Posterior cingulate gyrus (tissue), 11 donors: ENCODE measurements at places on chromosomes 11 and 22.
A peak's percentile ranks its signal among the peaks of the same experiment; 100 is the strongest.

DNA sequence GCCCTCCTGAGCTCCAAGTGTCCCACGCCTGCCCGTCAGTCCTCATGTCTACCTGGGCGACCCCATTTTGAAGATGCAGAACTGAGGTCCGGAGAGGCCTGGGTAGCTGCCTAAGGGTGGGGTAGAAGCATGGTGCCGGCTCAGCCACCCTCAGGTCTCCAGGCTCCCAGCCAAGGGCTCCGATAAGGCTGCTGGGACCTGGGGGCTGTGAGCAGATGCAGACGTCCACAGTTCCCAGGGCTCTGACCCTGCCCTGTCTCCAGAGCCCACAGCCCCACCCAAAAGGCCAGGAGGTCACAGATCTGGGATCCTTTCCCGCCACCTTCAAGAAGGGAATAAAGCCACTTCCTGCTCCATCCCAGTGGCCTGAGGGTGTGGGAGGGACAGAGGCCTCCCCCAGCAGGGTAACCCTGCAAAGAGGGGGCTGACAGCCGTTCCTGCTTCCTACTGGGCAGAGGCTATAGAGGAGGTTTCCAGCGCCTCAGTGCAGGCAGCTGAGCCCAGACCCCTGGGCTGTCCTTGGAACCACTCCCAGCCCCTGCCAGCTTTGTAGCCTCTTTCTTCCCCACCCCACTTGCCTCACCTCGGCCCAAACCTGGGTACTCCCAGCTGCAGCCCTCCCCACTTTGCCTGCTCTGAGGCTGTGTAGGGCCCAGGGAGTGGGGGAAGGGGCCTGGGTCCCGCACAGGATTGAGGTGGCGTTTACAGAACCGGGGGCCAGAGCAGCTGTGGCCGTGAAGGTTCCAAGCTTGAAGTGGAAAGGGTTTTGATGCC, 85.5 kb downstream of the CDKN1C start:
- peak; percentile 2 for DNase-seq

GRCh38 chr11:14258221-14258935, 100.6 kb downstream of the RRAS2 start:
- DNase-seq = no peak

GRCh38 chr11:3189196-3189843, 24.2 kb upstream of the OSBPL5 start:
- DNase-seq = no peak

GRCh38 chr22:29964776-29965175, 81.8 kb downstream of the MTMR3 start:
- DNase-seq = no peak

DNA sequence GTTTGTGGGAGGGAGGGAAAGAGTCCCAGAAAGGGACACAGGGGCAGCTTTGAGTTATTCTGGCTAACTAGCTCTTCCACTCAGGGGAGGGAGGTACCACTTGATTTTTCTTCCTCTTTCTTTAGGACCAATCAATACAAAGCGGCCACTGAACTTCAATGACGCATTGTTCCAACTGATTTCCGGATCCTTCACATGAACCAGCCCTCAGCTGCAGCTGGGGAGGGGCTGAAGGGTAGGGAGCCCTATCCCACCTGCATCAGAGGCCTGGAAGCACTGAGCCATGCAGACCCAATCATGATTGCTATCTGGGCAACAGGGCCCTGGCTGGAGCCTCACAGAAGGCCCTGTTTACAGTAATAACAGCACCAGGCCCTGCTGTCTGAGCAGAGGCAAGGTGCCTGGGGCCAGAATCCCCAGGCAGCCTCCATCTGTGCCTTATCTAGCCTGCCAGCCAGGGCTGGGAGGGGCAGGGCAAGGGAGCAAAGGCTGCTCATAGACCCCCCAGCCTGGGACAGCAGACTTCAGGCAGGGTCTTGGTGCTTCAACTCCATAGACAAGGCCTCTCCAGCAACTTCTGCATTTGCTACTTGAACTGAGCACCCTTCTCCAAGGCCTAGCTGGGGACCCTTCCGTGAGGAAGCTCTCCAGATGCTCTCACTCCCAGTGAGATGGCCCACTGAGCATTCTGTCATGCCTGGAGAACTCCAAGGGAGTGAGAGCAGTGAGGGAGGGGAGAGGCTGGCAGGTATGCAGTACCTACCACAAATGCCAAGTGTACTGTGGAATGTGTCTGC, 22.5 kb downstream of the CLPB start:
- DNase-seq = no peak

DNA sequence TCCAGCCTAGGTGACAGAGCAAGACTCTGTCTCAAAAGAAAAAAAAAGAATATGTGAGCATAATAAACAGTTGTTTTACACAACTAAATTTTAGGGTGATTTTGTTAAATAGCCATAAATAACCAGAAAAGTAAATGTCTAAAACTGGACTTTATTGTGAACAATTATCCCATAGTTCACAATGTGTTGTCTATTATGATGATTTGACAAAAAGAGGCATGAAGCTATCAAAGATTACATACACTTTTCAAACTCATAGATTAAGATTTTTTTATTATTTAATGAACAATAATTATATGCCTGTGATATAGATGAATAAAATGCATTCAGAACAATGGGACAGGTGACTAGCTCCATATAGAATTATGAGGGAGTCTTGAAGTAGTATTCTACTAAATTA, 27.0 kb upstream of the MTMR2 start:
- no peak for DNase-seq
